Osteoblast (primary cell): ENCODE measurements at places on chromosomes 11 and 22. TPM values are rescaled to one million over a fixed set of nuclear protein-coding genes. Genes with fewer than 3 reads are reported as not detected.

DNA sequence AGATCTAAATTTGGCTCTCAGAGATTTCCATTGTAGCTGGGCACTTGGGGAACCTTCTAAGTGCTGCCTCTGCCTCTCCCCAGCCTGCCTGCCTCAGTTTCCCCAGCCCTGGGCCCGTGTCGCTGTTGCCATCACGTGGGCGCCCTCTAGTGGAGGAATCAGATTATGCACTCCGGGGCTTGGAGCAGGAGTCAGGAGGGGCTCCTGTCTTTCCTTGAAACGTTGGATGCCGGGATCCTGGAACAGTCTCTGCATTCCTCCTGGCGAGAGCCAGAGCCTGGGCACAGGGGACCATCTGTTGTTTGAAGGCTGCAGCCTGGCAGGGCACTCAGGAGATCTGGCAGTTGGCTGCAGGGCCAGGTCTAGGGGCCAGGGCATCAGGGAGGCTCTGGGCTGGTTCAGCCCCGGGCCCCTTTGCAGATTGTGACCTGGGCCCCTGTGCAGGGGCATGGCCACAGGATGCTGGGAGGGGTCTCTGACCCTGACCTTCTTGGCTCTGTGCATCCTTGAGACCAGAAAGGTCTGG lies 71.6 kb downstream of the LRP5 start:
- DNase-seq = peak; percentile 97

- no peak for DNase-seq
These were observed 6.4 kb upstream of the PLAAT2 start for GRCh38 chr11:63569570-63569969.

DNA sequence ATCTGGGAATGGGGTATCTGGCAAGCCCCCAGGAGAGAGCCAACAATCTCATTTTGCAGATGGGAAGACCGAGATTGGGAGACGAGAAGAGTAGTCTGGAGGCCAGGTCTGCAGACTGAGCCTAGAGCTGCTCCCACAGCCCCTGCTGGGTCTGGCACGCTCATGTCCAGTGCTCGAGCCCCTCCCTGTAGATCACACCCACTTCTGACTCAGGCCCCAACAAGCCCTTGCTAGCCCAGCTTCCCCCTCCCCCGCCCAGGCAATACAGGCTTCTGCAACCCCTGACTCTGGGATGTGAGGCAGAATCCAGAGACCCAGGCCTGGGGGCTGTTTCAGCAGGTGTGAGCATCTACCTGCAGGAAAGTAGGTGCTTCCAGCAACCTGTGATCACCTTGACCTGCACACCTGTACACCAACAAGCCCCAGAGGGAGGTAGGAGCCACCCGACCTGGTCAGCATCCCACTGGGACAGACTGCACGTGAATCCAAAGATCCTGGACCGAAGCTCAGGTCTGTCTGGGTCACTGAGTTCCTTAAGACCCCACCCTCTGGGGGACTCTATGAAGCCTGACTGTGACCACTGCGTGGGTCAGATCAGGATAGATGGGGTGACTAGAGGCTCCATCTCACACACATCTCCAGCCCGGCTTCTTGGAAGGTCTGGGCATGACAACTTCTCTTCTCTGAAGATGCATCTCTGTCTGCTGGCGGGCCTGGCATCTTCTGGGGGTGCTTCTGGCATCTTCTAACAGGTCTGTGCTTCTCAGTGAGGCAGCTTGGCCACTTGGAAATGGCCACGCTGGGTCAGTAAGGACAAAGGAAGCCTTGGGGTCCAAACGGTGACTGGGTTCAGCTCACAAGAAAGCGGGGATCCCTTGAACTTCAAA lies 29.3 kb downstream of the LINC01488 start:
- DNase-seq = peak; percentile 82

- peak; percentile 87 for DNase-seq
These were observed 1.8 kb downstream of the TBC1D22A start for GRCh38 chr22:46764140-46764680.

- no peak for DNase-seq
These were observed 27.4 kb downstream of the ZNRF3 start for GRCh38 chr22:28910569-28911303.

DNA sequence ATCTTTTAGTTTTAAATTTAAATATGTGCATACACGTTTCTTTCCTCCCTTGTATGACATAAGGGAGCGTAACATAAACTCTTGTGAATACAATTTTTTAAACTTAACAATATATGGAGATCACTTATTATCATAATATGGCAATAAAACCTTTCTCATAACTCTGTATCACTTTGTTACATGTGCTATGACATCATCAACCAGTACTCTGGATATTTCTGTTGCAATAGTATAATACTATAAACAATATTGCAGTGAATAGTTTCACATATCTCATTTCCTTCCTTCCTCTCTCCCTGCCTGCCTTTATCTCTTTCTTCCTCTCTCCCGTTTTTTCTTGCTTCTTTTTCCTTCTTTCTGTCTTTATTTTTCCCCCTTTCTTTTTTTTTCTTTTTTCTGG lies 1278.0 kb upstream of the CNTN5 start:
- DNase-seq = no peak

DNA sequence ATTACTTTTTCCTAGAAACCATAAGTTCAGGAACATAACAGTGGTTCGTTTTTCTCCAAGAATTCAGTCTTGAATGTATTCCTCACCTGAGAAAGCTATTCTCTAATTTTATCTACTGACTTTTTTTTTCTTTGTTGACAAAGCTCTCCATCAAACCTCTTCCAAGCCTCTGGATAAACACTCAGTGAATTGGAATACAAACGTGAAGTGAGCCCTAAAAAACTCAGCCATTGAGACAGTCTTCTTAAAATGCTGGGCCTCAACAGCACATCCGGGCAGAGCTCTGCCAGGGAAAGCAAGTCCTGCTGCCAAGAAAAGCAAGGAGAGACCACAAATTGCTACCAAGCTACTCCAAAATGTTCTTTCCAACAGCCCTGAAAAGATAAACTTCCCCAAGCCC lies 7.7 kb upstream of the SLC1A2 start:
- DNase-seq = peak; percentile 84

GRCh38 chr22:17767233-17768065 lies 6.8 kb downstream of the BID start:
- DNase-seq = peak; percentile 68

- peak; percentile 26 for DNase-seq
These were observed 4.1 kb downstream of the MMP20 start for GRCh38 chr11:102620818-102621561.

GRCh38 chr22:48501231-48501750 lies 1326.4 kb downstream of the BRD1 start:
- DNase-seq = no peak

DNA sequence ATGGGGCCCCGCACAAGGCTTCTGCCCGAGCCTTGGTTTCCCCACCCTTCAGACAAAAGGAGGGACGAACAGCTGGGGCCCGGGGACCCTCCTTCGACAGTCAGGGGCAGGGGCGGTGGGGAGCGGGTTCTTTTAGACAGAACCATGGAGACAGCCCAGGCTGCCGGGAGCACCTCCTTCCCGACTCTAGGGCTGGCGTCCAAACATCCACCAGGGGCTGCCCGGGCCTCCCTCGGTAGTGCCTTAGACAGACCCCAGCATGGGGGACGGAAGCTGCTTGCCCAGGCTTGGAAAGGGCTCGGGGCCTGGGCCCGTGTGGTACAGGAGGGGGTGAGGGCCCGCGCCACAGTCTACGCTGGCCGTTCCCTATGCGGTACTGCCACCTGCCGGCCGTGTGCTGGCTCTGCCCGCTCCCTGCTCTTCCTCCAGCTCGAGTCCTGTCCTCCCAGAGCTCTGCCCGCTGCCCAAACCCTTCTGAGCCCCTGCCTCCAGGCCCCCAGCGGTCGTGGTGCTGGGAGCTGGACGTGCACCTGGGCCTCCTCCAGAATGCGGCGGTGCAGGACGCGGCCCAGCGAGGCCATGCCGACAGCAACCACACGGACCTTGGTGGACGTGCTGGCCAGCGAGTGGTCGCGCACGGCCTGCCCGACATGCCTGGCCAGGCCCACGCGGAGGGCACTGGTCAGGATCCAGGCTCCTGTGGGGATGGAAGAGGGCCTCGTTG lies 20.1 kb downstream of the TSSC4 start:
- DNase-seq = peak; percentile 100

GRCh38 chr11:4560467-4560866 lies 15.5 kb downstream of the OR52M1 start:
- no peak for DNase-seq

DNA sequence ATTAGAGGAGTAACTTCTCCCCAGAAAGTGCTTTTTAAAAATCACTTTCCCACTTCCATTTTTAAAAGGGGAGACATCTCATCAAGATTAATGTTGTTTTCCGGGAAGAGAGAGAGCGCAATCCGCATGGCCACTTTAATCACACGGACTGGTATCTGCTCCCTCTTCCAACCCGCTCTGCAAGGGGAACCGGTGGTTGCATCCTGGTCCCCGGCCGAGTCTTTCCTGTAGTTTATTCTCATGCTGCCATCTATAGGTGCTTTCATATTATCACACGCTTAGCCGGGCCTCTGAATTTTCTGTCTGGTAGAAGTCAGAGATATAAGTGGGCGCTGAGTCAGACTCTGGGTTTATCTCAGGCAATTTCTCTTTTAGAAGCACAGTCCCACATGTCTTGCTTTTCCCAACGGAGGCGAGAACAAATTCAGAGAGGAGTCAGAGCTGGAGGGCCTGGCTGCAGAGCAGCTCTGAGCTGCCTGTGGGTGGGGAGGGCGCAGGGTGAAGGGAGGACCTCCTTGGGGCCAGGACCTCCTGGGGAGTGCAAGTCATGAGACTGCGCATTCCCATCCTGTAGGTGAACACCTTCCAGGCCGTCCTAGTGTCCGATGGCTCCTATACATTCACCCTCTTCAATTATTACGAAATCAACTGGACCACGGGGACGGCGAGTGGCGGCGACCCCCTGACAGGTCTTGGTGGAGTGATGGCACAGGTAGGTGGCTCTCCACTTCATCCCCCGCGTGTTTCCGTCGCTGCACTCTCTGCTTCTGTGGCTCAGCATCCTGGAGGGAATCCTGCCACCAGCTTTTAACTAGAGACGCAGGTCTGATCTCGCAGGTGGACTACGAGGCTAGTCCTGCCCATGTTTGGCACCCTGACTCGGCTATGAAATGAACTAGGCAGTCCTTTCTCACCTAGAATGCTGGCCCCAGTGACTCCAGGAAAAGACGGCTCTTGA lies 11.7 kb downstream of the TECTA start:
- DNase-seq = peak; percentile 92

DNA sequence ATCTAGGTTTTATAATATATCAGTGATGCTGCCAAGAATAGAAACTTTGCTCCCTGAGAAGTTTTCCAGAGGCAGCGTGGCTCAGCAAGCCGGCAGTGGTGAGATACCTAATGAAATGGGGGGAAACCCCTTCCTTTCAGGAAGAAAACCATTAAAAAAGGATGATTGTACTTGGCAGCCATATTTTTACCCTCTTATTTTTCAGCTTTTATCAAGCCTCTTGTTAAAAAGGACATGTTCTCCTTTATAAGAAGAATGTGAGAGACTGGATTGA lies 9.0 kb upstream of the ME3 start:
- DNase-seq = no peak

DNA sequence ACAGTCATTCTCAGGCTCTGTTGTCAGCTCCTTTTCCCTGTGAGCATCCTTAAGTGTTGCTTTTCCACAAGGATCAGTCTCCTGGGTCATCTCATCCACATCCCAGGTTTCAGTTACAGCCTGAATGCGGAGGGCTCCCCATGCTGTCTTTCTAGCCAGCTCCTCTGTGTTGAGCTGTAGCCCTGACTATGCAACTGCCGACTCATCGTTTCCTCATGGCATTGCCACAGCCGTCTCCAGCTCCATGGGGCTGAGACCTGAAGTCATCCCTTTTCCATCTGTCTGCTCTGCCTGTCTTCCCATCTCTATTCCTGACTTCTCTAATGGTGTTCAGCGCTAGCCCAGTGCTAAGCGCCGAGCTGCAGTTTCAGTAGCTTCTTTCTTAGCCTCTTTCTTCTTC lies 11.8 kb downstream of the SAMM50 start:
- no peak for DNase-seq

- DNase-seq = no peak
These were observed 181.8 kb upstream of the RAG2 start for GRCh38 chr11:36779791-36780190.

DNA sequence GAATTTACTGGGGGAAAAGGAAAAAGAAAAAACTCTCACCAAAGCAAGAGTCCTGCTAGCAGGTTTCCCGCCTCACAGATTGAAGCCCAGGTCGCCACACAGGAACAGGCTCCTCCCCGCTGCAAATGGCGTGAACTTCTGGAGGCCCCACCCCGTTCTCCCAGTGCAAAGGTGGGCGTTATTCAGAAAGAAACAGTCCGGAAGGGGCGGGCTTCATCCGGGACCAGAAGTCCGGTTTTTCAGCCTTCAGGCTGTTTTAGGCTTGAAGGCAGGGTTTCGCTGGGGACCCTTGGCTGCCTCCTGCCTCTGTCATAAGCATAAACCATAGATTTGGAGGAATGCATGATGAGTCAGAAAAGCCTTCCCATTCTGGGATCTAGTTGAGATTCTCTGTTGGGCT lies 148.3 kb upstream of the POU2AF2 start:
- DNase-seq = no peak

DNA sequence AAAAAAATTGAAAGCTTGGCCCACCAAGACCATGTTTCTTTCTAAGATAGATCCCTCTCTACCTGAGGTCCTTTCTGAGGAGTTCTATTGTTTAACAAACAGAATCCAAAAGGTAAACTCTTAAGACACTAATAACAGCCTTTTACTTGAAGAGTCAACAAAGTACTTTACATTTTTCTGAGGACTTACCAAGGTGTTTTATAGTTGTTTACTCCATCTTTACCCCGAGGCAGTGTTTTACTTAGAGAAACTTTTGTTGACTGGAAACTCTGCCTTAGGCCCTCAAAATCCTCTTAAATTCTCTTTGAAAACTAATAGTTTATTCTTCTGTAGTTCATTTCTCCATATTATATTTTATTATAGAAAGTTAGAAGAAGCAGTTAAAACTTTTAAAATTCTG lies 49.7 kb upstream of the NOX4 start:
- no peak for DNase-seq

GRCh38 chr11:127042445-127042844 lies 41.9 kb upstream of the KIRREL3 start:
- peak; percentile 79 for DNase-seq

The ANO9 gene
- total RNA-seq = under 0.01 TPM in 1 of 2 replicates, not detected in the other

The PATE4 gene
- not detected in 2 replicates for total RNA-seq

The BRSK2 gene
- total RNA-seq = 0.36 TPM in 1 of 2 replicates, not detected in the other

The POU2AF2 gene
- not detected in 2 replicates for total RNA-seq

The CD3D gene
- total RNA-seq = not detected in 2 replicates

The PLA2G3 gene
- 0.29 and 0.36 TPM in 2 replicates for total RNA-seq

The FERMT3 gene
- 0.59 and 1.1 TPM in 2 replicates for total RNA-seq

The OR10A2 gene
- total RNA-seq = not detected in 2 replicates

The OR51B4 gene
- total RNA-seq = not detected in 2 replicates

The PATE3 gene
- not detected in 2 replicates for total RNA-seq

The CCDC87 gene
- 0.88 and 1.1 TPM in 2 replicates for total RNA-seq

The GAB4 gene
- not detected in 2 replicates for total RNA-seq

The PLAAT5 gene
- total RNA-seq = not detected in 2 replicates

The HBE1 gene
- total RNA-seq = not detected in 2 replicates

The ADSL gene
- 120 and 155 TPM in 2 replicates for total RNA-seq
